ENCODE measurements at places on chromosomes 12 and 14.
A peak's percentile ranks its signal among the peaks of the same experiment; 100 is the strongest.

DNA sequence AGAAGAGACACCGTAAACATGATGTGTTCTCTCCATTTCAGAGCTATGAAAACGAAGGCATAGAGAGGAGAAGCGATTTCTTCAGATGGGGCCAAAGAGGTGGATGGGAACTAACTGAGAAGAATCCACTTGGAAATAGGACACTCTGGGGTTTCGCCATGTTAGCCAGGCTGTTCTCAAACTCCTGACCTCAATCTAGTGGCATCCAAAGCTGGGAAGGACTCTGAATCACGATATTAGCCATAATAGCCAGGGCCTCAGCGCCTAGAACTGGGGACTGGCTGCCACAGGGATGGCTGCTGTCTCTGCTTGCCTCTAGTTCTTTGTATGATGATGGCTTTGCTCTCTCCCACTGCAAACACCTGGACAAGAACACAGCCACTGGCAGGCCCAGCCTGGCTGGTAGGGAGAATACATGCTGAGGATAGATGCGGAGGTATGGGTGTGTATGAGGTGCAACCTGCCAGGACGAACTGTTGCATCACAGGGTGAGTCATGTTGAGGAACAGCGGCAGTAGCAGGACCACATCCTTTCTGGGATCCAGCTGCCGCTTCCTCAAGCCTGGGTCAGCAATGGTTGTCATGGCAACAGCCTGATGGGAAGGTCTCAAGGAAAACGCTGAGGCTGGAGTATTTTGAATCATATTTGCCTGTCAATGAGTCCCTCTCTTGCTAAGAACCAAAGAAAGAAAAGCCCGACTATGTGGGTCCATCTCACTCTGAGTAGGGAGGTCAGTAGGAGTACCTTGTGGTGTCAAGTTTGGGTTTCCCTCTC lies 31.1 kb downstream of the CCDC177 start:
- no peak for DNase-seq

DNA sequence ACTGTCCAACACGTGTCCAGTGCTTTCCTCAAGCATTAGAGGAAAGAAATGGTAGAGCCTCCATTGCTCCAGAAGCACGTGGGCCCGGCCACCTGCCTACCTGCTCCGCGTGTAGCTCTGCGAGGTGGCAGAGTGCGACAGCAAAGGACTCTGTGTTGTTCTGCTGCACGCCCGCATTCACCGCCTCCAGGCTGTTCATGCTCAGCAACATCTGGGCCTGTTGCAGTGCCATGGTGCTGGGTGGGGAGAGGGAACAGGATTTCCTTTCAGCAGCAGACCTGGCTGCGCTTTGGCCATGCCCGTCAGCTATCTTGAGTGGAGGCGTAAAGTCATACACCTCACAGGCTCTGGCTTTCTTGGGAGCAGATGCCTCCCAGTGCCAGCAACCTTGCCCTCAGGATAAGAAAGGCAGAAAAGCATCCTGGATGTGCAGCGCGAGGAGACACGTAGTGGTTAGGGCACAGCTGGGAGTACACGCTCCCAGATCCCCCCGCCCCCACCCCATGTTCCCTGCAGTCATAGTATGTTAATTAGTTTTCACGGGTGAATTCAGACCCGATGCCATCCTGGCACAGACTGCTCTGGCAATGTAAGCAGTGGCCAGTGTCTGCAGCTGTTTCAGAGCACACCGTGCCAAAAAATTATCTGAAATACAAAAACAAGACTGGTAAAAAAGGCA lies 25.1 kb downstream of the ANAPC5 start:
- peak; percentile 11 for DNase-seq

DNA sequence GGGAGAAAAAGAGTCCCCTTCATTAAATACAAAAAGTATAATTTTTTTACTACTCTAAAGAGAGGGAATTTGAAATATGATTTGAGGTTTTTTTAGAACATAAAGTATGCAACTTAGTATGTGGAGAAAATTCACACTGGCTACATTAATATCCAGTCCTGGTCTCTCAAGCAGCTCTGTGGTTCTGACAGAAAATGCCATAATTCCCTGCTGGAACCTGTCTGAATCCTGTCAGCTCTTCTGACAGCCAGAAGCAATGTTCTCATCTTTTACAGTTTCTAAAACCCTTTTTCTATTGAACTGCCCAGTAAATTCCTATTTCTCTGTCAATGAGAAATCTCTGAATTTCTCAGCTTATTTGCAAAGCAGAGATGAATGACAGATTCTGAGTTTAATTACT lies 13.4 kb upstream of the NOVA1 start:
- no peak for DNase-seq

- DNase-seq = no peak
Measured at GRCh38 chr14:73788317-73788598, 63.4 kb upstream of the PTGR2 start.

DNA sequence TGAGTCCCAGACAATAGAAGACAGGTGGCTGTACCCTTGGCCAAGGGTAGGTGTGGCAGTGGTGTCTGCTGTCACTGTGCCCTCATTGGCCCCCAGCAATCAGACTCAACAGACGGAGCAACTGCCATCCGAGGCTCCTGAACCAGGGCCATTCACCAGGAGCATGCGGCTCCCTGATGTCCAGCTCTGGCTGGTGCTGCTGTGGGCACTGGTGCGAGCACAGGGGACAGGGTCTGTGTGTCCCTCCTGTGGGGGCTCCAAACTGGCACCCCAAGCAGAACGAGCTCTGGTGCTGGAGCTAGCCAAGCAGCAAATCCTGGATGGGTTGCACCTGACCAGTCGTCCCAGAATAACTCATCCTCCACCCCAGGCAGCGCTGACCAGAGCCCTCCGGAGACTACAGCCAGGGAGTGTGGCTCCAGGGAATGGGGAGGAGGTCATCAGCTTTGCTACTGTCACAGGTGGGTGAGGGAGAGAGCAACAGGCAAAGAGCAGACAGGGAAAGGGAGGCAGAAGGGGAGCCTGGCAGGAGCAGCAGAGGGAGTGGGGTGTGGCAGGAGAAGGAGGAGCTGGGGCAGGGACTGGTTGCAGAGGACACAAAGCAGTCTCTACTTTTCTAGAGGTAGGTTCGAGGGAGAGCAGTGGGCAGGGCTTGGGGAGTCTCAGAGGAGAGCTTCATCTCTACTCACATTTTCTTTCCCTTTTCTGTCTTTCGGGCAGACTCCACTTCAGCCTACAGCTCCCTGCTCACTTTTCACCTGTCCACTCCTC lies 452 bp downstream of the INHBE start:
- no peak for DNase-seq

DNA sequence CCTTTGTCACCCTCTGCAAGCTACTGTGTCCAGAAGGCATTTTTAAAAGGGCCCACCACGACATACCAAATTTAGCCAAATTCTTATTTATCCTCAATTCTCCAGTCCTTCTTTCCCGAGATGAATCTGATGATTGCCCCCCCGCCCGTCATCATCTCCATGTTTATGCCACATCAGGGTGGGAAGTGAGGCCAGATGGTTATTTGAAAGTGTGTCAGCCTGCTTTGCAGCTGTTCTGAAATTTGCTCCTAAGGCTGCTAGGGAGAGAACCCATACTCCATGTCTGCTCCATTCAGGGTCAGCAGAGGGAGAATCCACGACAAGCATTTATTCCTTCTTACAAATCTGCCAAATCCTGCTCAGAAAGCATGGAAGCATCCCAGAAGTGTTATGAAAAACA lies 337.8 kb downstream of the ADAMTS20 start:
- DNase-seq = no peak

- no peak for DNase-seq
Measured at GRCh38 chr14:83196236-83196635, 1662.6 kb upstream of the SEL1L start.

GRCh38 chr14:44142006-44142405 lies 365.1 kb downstream of the FSCB start:
- DNase-seq = no peak

DNA sequence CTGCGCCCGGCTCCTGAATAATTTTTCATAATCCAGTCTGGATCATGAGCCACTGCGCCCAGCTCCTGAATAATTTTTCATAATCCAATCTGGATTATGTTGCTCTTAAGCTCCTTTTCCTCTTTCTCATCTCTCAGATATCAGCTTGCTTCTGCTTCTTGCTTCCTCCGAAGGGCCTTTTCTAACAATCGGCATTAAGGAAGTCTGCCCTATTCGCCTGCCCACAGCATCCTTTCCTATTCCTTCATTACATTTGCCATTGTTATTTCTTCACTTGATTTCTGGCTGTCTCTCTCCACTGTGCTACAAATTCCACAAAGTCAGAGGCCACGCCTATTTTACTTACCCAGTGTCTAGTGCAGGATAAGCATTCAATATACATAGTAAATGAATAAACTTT lies 83.5 kb downstream of the TTC7B start:
- DNase-seq = no peak

GRCh38 chr14:56400109-56400825 lies 179.3 kb upstream of the TMEM260 start:
- no peak for DNase-seq

DNA sequence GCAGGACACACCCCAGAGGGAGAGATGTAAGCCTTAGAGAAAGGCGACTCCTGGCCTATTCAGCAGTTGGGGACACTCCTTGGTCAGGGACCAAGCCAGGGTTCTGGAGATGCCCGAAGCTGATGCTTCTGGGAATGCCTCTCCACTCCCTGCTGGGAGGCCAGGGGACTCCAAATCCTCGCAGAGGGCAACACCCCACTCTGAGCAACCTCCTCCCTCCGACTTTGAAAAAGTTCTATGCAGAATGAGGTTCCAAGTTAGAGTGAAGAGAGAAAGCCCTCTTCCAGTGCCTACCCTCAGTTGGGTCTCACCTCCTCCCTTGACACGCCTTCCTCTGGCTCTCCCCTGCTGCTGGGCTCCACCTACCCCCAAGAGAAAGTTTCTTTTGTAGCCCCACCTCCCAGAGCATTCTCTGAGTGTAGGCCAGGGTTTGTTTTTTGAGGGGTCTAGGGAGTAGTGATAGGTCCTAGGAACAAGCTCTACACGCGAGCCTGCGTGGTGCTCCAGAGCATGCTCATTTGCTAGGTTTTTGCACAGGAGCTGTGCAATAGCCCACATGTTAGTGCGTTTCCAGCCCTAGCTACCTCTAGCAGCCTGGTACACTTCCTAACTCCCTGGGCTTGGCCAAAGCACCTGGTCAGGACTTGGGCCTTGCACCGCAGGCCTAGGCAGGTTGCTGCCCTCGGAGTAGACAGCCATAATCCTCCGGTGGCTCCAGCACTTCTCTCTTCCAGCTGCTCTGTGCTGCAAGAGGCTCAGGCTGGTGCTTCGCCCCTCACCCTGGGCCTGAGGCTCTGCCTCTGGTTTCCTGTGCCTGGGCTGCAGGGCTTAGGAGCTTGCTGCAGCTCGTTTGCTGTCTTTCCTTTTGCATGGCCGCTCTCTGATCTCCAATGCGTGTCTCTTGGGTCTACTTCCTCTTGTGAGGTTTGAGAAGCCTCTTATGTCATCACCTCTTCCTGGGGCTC lies 590 bp upstream of the CEBPE start:
- no peak for DNase-seq

DNA sequence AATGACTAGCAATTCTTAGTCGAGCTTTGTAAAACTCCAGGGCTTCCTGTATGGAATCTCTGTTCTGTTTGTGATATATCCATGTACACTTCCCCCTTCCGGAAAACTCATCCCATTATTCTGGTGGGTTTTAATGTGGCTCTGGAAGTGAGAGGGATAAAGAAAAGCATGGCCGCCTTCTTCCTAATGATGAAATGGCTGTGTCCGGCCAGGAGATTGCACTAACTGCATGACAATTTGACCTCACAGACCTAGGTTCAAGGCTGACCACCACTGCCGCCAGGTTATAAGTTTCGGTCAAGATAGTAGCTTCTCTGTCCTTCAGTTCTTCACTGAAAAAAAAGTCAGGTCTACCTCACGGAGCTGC lies 41.0 kb upstream of the NPAS3 start:
- no peak for DNase-seq

GRCh38 chr12:17992002-17992656 lies 97.9 kb downstream of the RERGL start:
- peak; percentile 48 for DNase-seq

DNA sequence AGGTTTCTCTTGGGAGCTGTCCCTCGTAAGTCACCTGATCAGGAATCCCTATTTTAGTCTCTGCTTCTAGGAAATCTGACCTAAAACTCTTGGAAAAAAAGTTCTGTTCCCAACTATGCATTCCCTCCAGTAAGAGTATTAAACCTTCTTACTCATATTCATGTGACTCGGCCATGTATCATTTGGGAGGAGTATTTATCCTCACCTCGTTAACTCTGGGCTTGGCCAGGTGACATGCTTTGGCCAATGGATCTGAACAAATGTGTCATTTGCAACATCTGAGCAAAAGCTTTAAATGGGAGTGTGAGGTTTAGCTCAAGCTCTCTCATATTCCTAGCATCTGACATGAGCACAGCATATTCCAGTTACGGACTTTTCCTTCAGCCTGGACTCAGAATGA lies 226.8 kb downstream of the NUAK1 start:
- no peak for DNase-seq

Data from muscle of arm (tissue), 14 donors.